ENCODE measurements at places on chromosomes 12 and 14.
A peak's percentile ranks its signal among the peaks of the same experiment; 100 is the strongest.

DNA sequence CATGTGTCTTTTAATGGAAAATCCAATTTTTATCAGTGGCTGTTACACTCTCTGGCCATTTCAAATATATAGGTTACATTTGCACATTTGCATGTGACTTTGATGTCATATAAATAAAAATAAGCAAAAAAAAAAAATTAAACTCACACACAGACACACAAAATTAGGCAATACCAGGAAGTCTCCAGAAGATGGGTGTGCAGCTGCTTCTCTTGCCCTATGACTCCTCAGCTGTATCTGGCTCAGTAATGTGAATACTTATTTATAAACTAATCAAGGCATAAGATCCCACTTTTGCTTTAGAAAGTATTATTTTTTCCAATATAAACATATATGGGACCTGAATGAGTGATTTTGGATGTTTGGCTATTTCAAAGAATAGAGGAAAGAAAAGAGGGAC, 461.1 kb downstream of the LRIG3 start:
- DNase-seq = no peak

DNA sequence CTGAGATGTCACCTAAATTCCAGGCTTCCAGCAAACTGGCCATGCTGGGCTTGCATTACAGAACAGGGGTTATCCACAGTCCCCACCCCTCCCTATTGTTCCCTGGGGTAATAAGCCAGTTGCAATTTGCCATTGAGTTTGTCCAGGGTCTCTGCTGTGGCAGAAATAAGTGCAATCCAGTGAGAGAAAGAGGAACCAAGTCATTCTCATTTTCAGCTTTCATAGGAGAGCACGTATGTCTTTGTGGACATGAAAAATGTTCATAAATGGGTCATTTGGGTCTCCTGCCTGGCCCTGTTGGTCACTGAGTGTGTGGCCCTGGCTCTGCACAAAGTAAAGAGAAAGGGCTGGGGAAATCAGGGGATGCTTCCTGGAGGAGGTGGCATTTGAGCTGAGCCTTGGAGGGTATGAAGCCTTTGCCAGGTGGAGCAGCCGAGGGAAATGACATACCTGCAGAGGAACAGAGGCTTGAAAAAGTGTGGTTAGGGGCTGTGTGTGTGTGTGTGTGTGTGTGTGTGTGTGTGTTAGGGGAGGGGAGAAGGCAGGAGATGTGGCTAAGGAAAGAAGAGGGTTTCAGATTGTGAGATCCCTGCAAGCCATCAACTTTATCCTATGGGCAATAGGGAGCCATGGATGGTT, 29.3 kb downstream of the CMKLR1 start:
- no peak for DNase-seq

DNA sequence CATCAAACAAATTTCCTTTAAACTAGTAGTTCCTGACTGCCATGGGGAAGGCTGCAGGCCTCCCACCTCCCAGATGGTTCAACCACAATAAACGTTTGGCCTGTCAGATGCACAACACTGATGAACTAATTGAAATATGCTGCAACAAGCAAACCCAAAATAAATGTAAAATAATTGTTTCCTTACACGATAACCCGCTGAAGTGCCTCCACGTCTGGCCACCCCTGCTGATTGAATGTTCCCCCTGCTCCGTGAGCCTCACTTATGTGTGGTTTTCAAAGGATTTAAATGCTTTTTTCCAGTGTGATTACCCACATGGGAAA, 8.4 kb downstream of the PITPNM2 start:
- no peak for DNase-seq

GRCh38 chr14:104826189-104826860, 25.4 kb downstream of the ZBTB42 start:
- DNase-seq = peak; percentile 20

DNA sequence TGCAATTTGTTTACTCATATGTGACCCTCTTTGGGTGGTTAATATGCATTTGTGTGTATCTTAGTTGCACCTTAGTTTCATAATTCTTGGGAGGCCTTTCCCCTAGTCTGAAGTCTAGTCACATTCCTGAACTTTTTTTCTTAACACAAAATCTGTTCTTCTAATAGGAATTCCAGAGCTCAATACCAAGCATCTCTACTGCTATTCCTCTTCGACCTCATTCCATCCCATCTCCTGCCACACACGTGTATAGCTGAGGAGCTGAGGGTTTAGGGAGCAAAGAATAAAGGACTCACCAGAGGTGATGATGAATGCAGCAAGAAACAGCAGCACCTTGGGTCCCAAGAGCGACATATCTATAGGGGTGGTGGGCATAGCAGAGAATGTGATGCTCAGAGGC, 875 bp downstream of the MFAP5 start:
- DNase-seq = no peak

- no peak for DNase-seq
Observed at GRCh38 chr14:75011356-75011994, 8.8 kb downstream of the EIF2B2 start.

- no peak for DNase-seq
Observed at GRCh38 chr14:29734732-29735131, 192.9 kb downstream of the PRKD1 start.

GRCh38 chr14:106276326-106277267, 750.2 kb downstream of the TMEM121 start:
- no peak for DNase-seq

DNA sequence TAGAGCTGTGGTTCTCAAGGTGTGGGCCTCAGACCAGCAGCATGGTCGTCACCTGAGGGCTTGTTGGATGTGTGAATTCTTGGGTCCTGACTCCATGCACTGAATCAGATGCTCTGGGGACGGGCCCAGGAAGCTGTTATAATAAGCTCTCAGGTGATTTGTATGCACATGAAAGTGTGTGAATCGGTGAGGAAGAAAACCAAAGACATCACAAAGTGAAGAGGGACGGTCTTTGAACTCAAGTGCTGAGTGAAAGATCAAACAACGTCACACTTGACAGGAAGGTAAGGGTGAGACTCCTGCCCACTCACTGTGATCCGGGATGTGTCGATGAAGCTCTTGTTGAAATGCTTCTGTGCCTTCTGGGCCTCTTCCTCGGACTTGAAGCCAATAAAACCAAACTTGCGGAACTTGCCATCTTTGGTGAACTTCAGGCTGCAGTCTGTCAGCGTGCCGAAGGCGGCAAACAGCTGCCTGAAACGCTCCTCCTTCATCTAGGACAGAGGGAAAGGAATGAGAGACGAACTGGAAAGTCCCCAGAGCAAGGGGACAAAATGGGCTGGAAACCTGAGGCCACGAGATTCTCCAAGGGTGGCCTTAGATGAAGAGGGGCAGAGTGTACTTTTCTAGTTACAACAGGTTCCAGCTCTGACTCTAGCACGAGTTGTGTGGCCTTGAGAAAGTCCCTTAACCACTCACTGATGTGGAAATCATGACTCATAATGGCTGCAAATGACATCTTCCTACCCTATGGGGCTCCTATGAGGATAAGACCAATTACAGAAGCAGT, 4.0 kb downstream of the RBM19 start:
- DNase-seq = no peak

DNA sequence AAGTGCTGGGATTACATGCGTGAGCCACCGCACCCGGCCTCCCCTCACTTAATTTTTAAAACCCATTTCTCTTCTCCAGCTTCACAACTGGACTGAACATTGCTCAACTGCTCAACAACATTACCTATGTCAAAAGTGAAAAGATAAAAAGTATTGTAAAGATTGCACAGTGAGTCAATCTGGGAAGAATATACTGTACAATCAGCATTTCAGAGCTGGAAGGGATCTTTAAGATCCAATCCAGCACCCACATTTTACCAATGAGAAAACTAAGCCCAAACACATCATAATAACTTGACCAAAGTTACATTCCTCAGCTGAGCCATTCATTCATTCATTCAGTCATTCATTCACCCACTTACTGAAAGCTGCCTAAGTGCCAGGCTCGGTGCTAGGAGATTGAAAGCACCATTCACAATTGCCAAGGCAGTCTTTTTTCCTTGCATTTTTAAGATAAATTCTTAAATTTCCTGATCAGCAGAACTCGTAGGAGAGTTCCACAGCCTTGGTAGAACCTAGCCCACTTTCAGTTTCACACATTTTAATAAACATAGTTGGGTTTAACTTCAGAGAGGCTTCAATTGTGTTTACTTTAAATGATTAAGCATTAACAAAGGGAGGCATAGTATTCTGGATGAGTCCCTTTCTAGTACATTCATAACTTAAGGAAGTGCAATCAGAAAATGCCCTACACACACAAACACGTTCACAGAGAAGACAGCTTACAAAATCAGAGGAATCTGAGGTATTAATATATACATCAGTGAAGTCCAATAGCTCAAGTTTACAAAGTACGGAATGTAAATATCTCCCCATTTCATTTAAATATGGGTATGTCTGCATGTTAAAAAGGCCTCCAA, 3.0 kb downstream of the GALNT4 start:
- no peak for DNase-seq

DNA sequence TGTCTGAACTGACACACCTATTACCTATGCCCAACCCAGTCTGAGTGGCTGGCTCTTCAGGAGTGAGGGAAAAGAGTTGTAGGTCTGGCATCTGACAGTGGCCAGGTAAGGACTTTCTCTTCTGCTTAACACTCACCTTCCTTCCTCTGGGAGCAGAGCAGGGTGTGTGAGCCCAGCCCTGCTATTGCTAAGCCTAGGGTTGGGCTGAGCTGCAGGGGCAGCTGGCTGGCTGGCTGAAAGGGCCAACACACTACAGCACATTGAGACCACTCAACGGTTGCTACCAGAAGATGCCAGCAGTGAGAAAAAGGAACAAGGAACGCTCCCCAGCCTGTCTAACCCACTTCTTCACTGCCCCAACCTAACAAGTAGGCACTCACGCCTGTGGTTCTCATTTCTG, 201.2 kb downstream of the DPF3 start:
- DNase-seq = no peak

DNA sequence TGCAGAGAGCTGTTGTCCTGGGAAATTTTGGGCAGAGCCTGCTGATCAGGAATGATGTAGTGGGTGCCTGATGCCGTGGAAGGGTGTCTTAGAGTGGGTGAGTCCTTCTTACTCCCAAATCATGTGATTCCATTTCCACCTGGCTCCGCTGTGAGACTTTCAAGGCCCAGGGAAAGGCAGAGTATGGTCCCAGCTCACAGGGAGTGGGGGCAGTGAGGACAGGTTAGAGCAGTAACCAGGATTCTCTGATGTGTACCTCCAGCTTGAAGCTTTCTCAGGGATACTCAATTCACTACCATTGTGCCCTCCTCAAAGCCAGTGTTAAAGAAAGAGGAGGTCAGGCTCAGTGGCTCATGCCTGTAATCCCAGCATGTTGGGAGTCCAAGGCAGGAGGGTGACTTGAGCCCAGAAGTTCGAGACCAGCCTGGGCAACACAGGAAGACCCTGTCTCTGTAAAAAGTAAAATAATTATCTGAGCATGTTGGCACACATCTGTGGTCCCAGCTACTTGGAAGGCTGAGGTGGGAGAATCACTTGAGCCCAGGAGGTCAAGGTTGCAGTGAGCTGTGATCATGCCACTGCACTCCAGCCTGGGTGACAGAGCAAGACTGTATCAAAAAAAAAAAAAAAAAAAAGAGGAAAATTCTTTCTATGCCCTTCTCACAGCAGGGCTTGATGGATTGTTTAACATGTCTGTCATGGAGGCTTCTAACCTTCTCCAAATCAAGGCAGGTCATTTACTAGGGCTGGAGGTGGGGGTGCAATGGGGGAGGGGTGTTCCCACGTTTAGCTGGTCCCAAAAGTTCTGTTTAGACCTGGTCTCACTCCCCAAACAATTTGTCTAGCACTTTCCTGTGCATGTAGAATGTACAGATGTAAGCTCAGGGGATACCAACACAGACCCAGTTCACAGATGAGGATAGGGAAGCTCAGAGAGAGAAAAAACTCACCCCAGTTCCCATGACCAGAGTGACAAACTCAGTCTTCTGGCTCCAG, 12.5 kb upstream of the IQSEC3 start:
- DNase-seq = no peak

GRCh38 chr12:124191966-124192365, 102.9 kb upstream of the RFLNA start:
- DNase-seq = no peak

DNA sequence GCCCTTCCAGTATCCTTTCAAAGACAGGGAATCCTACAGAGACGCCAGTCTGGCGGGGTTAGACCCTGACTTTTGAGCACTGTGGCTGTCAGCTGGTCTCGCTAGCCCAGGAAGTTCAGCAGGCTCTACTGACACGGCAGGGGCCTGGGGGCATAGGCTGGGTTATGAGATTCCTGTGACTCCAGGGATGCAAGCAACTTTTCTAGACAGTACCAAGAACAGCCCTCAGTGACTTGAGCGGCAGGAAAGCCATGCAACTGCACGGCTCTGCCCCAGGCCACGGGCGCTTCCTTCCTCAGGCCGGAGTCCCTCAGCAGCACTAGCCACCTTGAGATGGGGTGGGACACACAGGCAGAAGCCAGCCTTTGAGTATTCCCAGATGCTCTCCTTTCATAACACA, 5.1 kb upstream of the SIVA1 start:
- DNase-seq = no peak

DNA sequence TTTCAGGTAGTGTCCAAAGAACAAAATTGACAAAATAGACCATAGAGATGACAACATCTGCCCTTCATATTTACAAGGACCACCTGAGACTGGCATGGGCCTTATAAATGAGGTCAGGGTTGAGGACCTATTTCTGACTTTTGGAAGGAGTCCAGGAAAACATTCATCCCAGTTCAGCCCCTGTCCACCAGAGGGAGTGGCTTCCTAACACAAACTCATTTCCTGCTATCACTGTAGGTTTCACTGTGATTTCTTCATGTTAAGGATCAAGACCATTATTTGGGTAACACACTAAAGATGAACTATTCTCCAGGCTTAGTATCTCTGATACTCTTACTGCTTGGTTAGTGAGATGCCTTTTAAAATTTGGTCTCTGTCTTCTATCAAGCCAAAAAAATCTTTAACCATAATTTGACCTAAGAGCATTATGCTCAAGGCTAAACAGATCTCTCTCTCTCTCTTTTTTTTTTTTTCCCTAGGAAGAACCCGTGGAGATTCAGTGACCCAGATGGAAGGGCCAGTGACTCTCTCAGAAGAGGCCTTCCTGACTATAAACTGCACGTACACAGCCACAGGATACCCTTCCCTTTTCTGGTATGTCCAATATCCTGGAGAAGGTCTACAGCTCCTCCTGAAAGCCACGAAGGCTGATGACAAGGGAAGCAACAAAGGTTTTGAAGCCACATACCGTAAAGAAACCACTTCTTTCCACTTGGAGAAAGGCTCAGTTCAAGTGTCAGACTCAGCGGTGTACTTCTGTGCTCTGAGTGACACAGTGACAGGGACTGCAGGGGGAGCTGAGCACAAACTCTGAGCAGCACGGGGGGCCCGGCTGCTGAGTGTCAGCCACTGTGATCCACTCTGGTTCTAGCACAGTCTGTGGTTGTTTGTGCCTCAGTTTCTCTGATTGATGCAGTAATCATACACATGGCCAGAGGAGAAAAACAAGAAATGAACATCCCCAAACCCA, 267.6 kb upstream of the OR4E1 start:
- DNase-seq = no peak

GRCh38 chr14:106455026-106455425, 928.6 kb downstream of the TMEM121 start:
- no peak for DNase-seq

GRCh38 chr14:76351941-76352340, 24.0 kb upstream of the ESRRB start:
- no peak for DNase-seq

Measured in NCI-H187 treated with DMSO at 0.1 percent for 48 hours (cell line).